Esophagus muscularis mucosa (tissue), 4 donors: ENCODE measurements at places on chromosomes 3 and 15. TPM values are rescaled to one million over a fixed set of nuclear protein-coding genes. Genes with fewer than 3 reads are reported as not detected.

MYO5C gene
- total RNA-seq = 5.1 TPM

TMCO5A gene
- not detected for total RNA-seq

MKRN2OS gene
- not detected for total RNA-seq

SPATA12 gene
- 0.13 TPM for total RNA-seq

GABRA5 gene
- total RNA-seq = 10.3 TPM

SLC22A14 gene
- total RNA-seq = not detected

CX3CR1 gene
- 0.42 TPM for total RNA-seq

PARP15 gene
- 0.39 TPM for total RNA-seq

GOLGA6B gene
- total RNA-seq = not detected

ZNF654 gene
- 17.9 TPM for total RNA-seq

ETV5 gene
- 12.4 TPM for total RNA-seq

IL17RE gene
- total RNA-seq = 1.2 TPM

FNDC3B gene
- 64.9 TPM for total RNA-seq

SLC24A5 gene
- total RNA-seq = not detected

SCAANT1 gene
- not detected for total RNA-seq

SLC12A1 gene
- total RNA-seq = not detected

GPR171 gene
- total RNA-seq = 2.0 TPM

CPNE9 gene
- total RNA-seq = not detected

COMMD4 gene
- 60.6 TPM for total RNA-seq

LRRC31 gene
- total RNA-seq = not detected

MAP6D1 gene
- 0.42 TPM for total RNA-seq

SST gene
- total RNA-seq = not detected

CACNA2D3 gene
- 4.2 TPM for total RNA-seq

PEX5L gene
- not detected for total RNA-seq

GOLGA8S gene
- under 0.01 TPM for total RNA-seq
